ENCODE measurements at places on chromosomes 2 and 18. TPM values are rescaled to one million over a fixed set of nuclear protein-coding genes. Genes with fewer than 3 reads are reported as not detected.

The ELOA2 gene
- total RNA-seq = not detected

The MEP1B gene
- not detected for total RNA-seq

The CD8B2 gene
- total RNA-seq = 5.0 TPM

The GYPC gene
- 195 TPM for total RNA-seq

GRCh38 chr2:71559828-71560637 is 106.7 kb downstream of the DYSF start:
- DNase-seq = no peak

DNA sequence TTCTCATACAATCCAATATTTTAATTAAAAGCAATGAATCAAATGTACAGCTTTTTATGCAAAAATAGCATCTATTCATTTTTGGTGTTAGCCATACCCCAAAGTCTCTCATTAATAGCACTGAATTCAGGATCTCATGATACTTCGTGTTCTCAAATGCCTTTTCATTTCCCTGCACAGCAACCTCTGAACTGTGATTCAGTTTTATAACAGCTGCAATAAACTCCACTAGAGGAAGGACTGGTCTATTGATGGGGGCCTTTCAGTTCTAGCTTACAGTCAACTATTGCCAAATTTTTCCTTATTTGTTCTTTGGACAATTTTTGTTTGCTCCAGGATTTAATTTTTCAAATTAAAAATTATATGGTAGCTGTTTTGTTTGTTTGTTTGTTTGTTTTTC is 4.8 kb upstream of the TMEM87B start:
- no peak for DNase-seq

DNA sequence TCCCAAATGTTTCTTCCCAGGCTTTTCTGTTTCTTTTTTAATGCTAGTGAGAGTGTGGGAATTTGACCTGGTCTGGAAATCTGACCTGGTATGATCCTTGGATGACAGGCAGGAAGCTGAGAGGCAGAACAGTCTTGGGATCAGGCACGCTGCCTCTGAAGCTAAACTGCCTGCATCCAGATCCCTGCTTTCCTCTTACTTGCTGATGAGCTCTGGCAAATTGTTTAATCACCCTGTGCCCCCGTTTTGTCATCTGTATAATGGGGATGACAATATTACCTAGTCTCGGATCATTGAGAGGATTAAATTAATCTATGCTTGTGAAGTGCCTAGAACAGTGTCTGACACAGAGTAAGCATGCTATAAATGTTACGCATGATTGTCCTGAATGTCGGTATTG is 3.3 kb downstream of the KLHL23 start:
- DNase-seq = no peak

DNA sequence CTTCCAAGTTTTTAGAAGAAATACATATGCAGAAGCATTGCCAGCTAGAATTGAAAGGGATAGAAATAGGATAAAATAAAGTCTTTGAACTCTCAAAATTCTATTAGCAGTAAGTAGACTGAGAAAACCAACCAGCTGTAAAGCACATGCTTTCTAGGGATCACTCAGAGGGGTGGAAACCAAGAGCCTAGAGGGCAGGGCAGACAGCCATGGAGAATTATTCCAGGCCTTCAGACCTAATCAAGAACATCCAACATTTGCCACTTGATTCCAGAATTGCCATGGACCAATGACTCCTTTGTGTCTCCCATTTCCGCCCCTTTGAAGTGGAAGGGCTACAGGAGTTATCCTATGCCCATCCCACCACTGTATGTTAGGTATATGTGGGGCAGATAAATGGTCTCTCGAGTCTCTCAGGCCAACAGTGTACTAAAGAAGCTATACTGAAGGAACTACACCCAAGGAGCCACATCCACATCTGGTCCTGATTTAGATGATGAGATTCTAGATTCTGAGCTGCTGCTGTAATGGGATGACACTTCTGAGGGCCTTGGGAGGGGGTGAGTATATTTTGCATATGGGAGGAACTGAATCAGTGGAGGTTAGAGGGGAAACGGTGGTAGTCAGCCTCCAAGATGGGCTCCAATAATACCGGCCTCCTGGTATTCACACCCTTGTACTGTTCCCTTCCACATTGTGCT is 4.0 kb downstream of the FARSB start:
- no peak for DNase-seq

- DNase-seq = no peak
Observed at GRCh38 chr2:99028558-99028957, 92.5 kb upstream of the CRACDL start.

GRCh38 chr2:233976690-233977294 is 59.6 kb downstream of the TRPM8 start:
- DNase-seq = peak; percentile 76

DNA sequence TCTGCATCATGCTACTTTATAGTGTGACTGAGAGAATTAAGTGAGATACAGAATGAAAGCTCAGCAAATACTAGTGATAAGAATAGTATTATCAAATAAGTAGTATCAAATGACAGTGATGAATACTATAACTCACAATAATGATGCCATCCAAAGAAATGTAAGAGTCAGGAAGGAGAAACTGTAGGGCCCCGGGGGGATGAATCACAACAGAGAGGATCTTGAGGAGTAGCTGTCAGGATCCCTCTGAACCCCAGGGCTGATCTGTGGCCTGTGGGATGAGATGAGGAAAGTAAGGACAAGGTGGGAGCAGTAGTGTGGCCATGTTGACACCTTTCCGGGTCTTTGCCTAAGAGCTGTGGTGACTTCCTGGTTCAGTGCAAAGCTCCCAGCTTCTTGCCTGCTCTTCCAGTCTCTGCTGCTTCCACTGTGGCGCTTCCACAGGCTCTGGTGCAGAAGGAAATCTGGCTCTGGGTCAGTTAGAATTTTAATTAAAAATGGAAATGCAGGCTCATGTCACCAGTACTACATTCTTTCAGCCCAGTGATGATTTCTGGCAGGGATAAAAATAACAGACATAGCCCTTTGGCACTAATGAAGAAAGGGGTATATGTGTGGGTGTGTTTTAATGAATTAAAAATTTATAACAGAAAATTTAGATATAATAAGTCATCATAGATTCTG is 166.9 kb downstream of the MYO3B start:
- no peak for DNase-seq

DNA sequence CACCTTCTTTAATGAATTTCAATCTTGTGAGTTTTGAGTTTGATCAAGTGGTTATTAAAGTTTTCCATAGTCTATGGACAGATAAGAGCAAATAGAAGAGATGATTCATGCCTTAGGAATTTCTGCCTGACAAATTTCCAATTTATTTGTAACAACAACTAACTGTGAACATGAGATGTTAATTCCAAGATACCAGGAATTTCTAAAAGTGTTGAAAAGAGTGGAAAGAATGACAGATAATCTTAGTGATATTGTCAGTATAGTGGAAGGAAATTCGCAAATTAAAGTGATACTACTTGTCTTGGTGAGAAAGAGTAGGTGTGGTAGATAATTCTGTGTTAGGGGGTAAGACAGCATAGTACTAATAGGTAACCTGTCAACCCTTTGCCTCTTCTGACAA is 82.4 kb downstream of the AGPS start:
- DNase-seq = no peak

- DNase-seq = no peak
Observed at GRCh38 chr2:32523686-32524085, 104.2 kb upstream of the TTC27 start.

DNA sequence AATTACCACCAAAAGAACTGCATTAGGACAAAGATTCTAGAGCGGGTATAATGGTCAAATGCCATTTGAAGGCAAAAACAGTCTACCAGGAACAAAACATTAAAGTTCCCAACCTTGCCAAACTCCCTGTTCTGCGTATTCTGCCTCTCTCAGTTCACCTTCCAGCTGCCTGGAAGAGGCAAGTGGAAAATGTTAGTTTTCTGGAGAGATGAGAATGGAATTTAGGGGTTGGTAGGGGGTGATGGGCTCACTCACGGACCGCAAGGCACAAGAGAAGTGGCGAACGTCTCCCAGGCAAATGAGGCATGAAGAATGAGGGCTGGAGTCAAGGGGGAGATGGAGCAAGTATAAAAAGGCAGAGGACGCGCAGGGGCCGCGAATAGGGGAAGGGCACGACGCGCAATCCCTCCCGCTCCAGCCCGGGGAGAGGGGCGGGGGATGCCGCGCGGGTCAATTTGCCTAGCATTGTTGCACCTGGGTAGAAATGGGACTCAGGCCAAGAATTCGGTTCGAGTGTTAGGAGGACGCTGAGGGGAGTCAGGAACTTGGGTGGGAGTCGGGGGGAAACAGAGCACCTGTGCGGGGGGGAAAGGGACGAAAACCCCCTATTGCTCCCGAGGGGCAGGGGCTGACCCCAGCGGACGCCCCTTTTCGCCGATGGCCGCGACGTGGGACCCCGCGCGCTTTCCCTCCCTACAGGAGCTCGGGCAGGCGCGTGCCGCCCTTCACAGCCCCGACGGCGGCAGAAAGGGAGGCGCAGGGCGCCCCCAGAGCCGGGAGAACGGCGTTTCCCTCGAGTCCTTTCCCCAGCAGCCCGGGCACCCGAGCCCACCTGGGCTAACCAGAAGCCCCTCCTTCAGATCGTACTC is 573 bp downstream of the PAIP2B start:
- DNase-seq = peak; percentile 61

DNA sequence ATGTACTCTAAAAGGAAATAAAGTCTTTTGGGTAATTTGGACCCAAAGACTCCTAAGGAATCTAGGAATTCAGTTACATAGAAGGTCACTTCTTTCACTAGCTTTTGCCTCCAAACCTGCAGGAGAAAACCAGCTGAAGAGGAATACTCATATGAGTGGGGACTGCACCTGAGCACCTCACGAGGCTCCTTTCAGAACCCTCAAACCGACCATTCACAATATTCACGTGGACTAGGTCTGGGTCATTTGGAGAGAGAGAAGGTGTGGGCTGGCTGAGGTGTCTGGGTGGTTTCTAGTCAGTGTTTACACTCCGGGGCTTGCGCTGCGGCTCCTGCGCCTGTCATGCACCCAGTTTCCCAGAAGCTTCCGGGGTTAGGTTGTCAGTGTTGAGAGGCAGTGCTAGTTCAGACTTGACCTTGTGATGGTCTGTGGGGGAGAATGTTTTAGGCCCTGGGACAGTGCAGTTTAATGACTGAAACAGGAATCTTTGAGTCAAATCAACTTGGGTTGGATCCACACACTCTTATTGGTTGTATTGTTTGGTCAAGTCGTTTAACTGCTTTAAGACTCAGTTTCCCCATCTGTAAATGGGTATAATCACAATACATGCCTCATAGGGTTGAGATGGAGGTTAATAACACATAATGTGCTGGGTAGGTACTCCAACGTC is 78.4 kb downstream of the LIMS1 start:
- peak; percentile 72 for DNase-seq

GRCh38 chr2:60992985-60993392 is 24.5 kb upstream of the PEX13 start:
- peak; percentile 82 for DNase-seq

DNA sequence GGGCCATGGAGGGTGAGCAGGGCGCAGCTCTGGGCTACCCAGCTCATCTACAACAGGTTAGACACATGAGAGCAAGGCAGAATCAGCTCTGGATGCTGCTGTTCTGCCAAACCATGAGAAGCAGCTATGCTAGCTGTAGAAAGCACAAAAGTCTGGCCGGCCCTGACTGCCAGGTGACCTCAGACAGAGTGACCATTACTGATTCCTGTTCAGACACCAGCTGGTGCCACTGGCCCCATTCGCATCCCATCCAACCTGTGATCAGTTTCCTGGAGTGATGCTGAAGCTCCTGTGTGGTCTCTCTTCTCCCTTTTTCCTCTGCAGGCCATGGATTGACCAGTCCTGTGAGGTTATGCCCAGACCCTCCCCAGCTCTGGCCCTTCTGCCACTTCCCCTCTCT is 14.3 kb downstream of the RBMS1 start:
- DNase-seq = no peak

GRCh38 chr2:5576015-5576414 is 116.2 kb upstream of the SOX11 start:
- DNase-seq = no peak

GRCh38 chr2:211457325-211457724 is 900.9 kb downstream of the CPS1 start:
- no peak for DNase-seq

DNA sequence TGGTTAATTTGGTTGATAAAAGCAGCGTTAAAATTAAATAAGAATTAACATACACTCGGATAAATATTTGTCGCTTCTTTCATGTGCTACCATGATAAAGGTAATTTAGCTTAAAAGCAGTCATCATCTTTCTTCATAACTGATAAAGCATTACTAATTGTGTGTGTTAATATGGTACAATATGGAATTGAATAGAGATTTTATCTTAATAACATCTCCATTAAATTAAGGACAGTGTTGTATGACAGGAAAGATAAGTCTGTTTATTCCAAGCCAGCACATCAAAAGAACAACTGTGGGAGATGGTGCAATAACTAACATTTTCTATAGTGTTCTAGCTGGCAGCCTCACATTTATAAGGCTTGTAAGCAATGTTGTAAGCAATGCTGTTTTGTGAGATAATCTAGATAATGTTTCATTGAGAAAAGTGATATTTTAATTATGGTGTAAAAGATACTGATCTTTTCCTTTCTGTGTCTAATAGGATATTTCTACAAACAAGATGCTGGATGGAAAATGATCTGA is 64.4 kb upstream of the AFF3 start:
- no peak for DNase-seq

- no peak for DNase-seq
Observed at GRCh38 chr18:60894254-60894945, 438.8 kb upstream of the CDH20 start.
